ENCODE measurements at places on chromosomes 12 and 14.

- DNase-seq, result peak; percentile 40
Observed at GRCh38 chr12:18861287-18861858, 123.5 kb downstream of the CAPZA3 start.

GRCh38 chr12:68611806-68612160, 1.1 kb downstream of the RAP1B start:
- no peak for DNase-seq

DNA sequence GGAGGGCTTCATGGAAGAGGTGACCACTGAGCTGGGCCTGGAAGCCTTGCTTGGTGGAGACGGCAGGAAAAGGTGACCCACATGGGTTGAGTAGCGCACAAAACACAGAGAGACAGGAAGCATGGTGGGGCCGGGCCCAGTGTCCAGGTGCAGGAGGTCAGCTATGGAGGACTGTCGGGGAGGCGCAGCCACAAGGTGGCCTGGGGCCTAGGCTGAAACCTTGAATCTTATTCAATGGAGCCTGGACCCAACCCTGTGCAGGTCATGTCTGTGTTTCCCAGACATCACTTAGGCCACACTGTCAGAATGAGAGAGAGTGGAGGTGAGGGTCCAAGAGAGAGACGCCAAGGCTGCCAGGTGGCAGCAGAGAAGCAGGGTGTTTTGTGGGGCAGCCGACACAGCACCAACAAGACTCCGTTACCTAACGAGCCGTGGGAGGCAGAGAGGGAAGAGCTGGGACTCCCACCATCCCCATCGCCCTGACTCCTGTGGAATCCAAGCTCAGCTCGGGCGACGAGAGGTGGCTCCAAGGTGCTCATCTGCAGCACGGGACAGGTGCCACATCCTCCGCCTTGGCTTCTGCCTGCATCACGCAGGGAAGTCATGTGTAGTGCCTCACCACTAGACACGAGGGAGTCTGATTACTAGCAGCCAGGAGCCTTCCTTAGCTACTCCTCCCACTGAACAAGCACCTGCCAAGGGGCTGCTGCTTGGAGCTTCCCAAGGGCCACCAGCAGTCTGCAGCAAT, 38.7 kb downstream of the DEGS2 start:
- no peak for DNase-seq

DNA sequence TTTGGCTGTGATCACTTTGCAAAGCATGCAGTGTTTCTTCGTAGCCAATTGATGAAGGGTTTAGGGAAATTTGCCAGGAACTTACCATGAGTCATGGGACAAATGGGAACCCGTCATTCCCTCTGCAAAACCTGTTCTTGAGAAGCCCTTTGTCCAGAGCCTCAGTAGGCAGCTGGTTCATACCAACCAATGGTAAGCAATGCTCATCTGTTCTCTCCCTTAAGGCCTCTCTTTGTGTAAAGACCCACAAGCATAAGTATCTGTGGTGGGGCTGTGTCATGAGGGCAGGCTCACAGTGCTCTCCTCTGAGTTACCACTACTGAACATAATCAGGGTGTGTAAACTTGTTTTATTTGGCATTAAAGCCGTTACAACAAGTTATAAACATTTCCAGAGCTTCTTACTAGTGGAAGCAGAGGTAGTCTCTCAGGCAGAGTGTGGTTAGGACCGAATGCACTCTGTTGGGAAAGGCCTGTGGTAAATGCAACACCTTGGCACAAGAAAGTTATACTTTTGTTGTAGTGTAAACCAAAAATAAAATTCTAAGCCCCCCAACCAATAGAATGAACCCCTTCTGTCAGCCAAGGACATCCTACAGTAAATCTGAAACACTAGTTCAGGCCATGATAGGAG, 119.8 kb downstream of the SINHCAF start:
- peak; percentile 46 for DNase-seq

DNA sequence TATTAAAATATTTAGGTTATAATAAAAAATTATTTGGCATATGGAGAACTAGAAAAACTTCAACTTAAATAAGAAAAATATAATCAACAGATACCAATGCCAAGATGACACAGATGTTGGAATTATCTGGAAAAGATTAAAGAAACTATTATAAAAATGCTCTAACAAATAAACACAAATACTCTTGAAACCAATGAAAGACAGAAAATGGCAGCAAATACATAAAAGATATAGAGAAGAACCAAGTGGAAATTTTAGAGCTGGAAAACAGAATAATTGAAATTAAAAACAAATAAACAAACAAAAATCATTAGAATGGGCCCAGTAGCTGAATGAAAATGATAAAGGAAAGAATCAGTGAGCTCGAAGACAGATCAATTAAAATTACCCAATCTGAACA, 5.1 kb upstream of the NELL2 start:
- no peak for DNase-seq

GRCh38 chr12:50626026-50626425, 121.2 kb downstream of the DIP2B start:
- DNase-seq, result no peak

DNA sequence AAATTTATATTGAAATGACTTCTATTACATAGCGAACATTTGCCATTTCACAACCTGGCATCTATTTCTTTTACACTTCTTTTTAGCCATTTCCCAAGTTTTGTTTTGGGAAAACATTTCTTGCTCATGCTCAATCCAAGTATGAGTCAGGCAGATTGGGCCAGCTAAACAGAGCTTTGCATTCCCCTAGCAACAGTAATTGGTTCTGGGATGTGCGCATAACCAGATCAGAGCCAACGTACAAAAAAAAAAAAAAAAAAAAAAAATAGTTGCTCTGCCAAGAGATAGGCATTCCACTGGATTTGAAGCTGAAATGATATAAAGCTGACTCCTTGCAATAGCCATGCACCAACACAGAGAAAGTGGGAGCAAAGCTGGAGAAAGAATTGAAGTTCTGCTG, 37.5 kb downstream of the PLCZ1 start:
- peak; percentile 69 for DNase-seq

DNA sequence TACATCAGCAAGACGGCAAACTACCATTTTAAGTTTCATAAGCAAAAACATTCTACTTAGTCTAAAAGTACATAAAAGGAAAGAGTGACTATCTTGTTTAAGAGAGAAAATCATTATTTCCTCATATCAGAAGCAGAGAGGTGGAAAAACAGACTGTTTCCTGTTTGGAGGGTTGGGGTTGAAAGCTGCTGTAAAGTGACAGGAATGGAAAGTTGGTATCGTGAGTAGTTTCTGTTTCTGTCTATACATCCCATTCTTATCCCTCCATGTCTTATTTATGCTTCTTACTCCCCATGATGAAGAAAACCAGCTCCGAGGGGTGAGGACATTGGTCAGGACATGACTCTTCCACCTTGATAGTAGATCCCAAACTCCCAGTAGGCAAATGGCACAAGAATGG, 216.5 kb downstream of the EGLN3 start:
- DNase-seq, result no peak

- DNase-seq, result peak; percentile 8
Observed at GRCh38 chr12:58066296-58066695, 124.9 kb downstream of the ATP23 start.

GRCh38 chr14:67610491-67610890, 9.2 kb upstream of the ARG2 start:
- DNase-seq, result no peak

DNA sequence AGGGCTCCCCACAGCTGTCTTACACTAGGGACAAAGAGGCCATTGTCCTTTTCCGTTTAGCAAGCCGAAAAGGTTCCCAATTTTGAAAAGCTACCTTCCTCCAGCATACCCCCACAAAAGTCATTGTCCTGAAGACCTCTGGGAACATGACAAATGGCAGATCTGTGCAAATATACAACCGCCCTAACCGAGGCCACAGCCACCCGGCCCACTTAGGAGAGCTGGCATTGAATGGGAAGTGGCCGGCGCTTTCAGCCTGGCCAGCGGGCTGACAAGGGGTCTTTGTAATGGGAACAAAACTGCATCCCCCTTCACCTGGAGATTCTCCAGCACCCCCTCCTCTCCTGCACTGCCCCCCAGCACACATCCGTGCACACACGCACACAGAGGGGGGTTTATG, 48.1 kb upstream of the VASH1 start:
- no peak for DNase-seq

GRCh38 chr12:2449586-2449985, 345.2 kb upstream of the FKBP4 start:
- DNase-seq, result no peak

DNA sequence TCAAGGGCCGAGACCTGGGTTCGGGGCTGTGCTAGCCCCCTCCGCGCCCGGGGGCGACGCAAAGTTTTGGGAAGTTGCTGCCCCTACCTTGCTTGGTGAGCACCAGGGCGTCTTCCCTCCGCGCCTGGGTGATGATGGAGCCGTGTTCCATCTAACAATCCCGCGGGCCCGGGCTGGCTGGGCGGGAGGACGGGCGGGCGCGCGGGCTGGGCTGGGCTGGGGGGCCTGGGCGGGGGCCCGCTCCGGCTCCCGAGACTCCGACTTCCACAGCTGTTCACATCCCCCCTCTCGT, 298 bp downstream of the CTDSP2 start:
- DNase-seq, result no peak

- DNase-seq, result no peak
Observed at GRCh38 chr12:40672741-40673271, 19.4 kb upstream of the CNTN1 start.

DNA sequence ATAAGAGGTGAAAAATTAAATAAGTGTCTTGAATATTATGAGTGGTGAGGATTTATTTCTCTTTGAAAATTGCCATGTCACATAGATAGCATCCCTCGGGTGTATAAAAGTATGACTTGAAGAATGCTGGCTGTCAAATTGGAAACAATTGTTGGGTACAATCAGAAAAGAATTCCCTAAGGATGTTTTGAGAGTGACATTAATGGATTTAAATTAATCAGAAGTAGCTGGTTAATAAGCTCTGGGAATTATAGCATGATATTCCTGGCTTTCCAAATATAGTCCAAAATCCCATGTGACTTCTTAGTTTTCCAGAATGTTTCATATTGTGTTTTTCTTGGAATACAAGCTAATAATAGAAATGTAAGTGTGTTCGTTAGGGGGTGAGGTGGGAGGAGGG, 196.5 kb downstream of the ANO4 start:
- DNase-seq, result no peak

- DNase-seq, result peak; percentile 6
Observed at GRCh38 chr12:53624956-53625355, 1.2 kb downstream of the ATF7 start.

GRCh38 chr14:57575482-57575881, 81.8 kb upstream of the CCDC198 start:
- DNase-seq, result no peak

- DNase-seq, result peak; percentile 83
Observed at GRCh38 chr12:56387152-56387736, 24.6 kb upstream of the APOF start.

DNA sequence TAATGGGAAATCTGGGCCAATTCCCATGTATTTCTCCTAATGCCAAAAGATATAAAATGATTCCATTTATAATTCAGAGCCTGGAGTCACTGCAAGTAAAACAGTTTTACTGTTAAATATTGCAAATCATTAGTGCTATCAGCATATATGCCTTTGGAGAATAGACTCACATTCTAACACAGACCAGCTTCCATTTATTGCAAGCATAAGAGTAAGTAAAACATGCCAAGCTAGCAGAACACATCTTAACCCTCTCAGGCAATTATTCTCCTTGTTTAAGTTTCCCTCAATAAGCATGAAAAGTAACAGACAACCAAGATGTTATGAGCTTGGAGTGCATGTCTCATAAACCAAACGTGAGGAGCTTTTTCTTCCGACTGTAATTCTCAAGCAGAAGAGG, 173.9 kb upstream of the GRIP1 start:
- no peak for DNase-seq

DNA sequence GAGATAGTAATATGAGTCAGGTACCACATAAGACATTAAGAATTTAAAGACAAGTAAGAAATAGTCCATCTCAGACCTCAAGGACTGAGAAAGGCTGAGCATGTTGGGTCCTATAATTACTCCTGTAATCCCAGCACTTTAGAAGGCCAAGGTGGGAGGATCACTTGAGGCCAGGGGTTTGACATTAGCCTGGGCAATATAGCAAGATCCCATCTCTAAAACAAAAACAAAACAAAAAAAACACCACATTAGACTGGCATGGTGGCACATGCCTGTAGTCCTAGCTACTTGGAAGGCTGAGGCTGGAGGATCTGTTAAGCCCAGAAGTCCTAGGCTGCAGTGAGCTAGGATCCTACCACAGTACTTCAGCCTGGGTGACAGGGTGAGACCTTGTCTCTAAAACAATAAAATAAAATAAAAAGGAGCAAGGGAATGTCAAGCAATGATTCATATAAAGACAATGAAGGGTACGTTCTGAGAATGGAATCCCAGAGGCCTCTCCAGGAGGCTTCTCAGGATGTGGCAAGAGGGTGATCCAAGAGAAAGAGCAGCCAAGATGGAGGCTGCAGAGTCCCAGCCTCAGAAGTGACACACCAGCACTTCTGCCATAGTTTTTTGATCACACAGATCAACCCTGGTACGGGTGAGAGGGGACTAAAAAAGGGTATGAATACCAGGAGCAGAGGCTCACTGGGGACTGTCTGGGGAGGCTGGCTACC, 206.4 kb downstream of the CRADD start:
- peak; percentile 97 for DNase-seq

GRCh38 chr12:50536831-50537537, 32.2 kb downstream of the DIP2B start:
- DNase-seq, result no peak

DNA sequence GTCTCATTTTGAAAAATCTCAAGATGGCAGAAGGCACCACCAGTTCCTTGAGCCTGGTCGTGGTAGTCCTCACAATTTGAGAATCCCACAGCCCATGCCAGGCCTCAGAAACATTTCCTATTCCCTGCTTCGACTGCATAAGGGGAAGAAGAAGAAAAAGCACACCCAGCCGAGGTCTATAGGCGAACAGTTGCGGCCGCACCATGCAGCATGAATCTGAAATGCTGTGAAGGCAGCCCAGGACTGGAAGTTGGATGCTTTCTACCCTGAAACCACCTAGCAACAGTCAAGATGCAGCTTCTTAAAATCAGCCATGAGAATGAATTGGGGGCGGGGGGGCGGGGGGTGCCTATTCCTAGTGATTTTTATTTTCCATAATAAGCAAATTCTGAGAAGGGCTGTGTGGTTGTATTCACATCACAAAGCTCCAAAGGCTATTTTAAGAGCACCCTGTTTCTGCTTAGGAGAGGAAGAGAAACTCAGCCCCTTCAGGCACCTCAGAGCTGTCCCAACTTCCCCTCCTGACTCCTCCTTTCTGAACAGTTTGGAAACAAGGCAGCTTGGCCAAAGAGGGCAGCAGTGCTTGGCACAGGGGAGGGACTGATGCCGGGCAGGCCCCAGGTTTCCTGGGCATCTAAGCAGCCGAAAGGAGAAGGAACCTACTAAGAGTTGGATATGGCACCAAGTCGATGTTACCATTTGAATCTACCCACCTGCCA, 172.5 kb upstream of the FOXN3 start:
- no peak for DNase-seq

DNA sequence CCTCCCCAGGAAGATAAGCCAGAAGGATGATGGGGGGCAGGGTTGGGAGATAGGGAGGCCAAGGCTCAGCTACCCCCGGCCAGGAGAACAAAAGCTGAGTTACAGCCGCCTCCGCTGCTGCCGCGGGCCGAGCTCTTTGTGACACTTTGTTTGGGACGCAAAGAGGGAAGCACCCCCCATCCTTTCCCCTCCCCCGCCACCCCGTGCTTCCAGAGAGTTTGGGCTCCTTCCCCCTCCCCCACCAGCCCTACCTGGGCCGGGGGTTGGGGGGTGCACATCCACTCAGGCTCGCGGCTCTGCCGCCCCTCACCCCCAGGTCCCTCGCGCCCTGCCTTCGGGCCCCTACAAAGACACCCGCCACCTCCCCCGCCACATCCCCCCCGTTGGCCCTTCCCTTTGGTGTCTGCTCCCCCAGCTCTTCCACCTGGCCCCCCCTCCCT, 799 bp downstream of the ZNF219 start:
- DNase-seq, result no peak
